ENCODE measurements at places on chromosomes 1 and 21.

- DNase-seq: no peak
These were observed 104.8 kb downstream of the CSMD2 start for GRCh38 chr1:34060187-34060730.

- no peak for DNase-seq
These were observed 90.6 kb upstream of the CNIH3 start for GRCh38 chr1:224525411-224526040.

DNA sequence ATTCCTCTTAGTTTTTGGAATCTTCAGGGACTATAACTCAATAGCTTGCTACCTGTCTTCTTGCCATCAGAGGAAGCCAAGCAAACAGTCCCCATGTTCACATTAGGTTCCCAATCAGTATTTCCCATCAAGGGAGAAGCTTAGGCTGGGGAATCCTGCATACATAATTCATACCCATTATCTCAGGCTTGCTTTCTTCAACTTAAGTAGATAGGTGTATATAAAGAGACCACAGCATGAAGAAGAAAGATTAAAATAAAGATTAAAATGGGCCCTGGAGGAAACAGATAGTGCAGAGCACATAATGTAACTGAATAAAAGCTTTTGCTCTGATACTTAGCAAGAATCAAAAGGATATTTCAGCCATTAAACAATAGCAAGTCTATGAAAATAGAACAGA, 29.0 kb upstream of the KCNK1 start:
- DNase-seq: no peak

GRCh38 chr1:159983681-159984080, 29.6 kb upstream of the SLAMF9 start:
- no peak for DNase-seq

DNA sequence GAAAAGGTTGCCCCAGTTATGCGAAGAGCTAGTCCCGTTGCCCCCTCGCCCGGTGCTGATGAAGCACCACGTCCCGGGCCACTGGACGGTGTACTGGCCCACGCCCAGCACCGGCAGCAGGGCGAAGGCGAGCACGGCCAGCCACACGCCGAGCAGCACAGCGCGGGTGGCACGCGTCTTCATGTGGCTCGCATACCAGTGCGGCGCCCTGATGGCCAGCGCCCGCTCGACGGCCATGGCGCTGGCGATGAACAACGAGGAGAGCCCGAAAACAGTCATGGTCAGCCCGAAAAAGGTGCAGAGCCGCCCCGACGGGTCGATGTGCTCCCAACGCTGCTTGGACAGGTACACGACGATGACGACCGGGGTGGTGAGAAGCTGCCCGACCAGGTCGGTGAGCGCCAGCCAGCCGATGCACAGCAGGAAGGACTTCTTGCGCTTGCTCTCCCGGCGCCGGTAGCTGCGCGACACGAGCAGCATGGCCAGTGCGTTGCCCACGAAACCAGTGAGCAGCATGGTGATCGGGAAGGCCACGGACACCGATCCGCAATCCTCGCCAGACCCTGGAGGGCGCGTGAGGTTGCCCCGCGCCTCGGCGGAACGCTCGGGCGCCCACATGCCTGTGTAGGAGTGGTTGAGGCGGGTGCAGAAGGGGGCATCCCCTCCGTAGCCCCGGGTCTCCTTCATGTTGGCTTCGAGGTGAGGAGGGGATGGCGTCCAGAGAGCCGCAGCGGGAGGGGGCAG, 553 bp downstream of the PTGER3 start:
- peak; percentile 20 for DNase-seq
